ENCODE measurements at places on chromosomes 1 and 21.
A peak's percentile ranks its signal among the peaks of the same experiment; 100 is the strongest.

- DNase-seq: no peak
Measured at GRCh38 chr1:180062452-180062971, 92.2 kb upstream of the QSOX1 start.

GRCh38 chr1:6423321-6423999 lies 1.1 kb upstream of the ESPN start:
- DNase-seq: peak; percentile 59

DNA sequence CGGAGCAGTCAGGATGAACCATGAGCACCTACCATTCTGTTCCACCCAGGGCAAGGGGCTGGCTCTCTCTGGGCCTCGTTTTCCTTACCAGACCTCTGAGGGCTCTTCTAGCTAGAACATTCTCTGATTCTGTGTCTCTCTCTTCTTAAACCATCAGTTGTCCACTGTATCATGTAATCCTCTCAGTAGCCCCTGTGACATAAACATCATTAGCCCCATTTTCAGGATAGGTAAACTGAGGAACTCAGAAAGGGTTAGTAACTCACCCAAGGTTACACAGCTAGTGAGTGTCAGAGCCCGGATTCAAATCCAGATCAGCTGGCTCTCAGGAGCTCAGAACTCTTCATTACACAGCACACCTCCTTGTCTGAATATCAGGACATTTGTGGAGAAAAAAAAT lies 22.8 kb downstream of the IGSF21 start:
- DNase-seq: no peak

DNA sequence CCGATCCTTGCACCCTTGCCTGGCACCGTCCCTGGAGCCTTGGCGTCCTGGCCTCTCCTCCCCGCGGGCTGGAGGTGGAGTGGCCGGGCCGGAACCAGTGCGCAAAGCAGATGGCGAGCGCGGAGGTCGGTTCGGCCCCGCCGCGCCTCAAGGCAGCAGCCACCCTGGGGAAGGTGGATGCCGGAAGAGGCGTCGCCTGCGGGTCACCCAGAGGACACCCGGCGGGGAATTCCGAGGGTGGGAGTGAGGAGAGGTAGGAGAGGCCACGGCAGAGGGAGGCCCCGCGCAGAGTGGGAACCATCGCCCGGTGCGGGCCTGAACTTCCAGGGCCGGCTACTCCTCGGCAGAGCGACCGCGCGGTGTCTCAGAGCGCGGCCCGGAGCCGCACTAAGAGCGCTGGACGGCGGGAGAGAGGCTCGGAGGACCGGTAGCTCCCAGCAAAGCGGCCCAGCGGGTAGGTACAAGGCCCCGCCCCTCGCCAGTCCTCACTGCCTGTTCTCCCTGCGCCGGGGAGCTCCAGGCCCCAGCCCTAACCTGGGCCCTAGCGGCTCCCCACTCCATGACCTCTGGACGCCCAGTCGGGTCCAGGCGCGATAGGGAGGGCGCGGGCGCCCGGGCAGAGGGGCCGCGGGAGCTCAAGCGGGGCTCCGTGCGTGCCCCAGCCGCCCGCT lies at the start of gene RNF207:
Gene RNF207, plus strand, starts transcription at position 271 of the 671 bp plus-strand sequence. CDS start 417 bp downstream, outside the sequence.
- DNase-seq: peak; percentile 46

DNA sequence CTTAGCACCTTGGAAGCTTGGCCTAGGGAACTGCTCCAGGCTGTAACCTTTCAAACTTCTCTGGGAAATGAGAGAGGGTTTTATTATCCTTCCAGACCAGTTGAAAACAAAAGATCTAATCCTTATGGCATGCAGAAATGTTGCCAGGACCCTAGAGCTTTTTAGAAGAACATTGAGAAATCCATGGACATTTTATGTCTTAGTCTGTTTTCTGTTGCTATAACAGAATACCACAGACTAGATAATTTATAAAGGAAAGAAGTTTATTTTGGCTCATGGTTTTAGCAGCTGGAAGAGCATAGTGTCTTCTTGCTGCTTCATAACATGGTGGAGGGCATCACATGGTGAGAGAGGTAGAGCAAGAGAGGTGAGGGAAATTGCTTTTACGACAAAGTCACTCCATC lies 25.8 kb downstream of the OSBPL9 start:
- DNase-seq: no peak

GRCh38 chr21:32474179-32475059 lies 61.9 kb downstream of the EVA1C start:
- DNase-seq: no peak

- DNase-seq: no peak
Measured at GRCh38 chr21:45572231-45572630, 30.0 kb upstream of the SLC19A1 start.

GRCh38 chr1:202117898-202118371 lies 4.8 kb upstream of the GPR37L1 start:
- DNase-seq: no peak

- DNase-seq: no peak
Measured at GRCh38 chr1:208162903-208163302, 81.3 kb downstream of the PLXNA2 start.

DNA sequence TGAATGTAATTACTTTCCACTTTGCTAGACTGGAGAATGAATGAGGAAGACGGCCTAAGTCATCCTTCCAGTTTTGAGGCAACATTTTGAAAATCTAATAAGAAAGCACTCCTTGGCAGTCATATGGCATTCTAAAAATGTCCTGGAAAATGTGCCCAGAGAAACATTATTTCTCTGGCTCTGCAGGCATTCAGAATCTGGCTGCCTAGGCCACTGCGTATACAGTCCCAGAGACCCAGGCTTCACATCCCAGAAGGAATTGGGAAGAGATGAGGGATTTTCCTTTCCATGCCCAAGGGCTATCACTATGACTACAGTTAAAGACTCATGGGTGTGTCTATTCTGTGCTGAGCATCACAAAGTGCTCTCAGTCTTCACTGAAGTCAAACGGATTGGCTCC lies 92.9 kb downstream of the BEND5 start:
- no peak for DNase-seq

DNA sequence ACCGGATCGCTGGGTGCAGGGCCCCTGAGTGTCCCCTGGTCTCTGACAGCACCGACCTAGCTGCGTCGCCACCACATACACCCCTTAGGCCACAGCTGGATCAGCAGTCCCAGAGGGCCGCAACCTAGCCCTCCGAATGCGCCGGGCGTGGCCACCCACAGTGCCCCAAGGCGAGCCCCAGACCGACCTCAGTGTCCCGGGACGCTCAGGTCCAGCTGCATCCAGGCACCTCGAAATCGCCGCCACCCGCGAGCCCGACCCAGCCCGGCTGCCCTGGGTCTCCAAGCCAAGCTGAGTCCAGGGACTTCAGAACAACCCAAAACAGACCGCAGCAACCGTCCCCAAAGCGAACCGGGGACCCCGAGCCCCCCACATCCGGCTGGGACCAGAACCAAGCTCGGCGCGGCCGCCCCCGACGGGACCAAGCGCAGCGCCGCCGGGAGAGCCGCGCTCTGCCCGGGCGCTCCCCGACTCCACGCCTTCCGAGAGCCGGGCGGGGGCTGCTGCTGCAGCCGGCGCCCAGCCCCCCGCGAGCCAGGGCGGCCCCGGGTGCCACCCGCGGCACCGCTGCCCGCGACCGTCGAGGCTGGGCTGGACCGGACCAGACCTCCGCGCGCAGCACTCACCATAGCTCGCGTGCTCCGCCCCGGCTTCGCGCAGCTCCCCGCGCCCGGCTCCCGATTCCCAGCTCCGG lies 54.6 kb upstream of the ECE1 start:
- no peak for DNase-seq

Measured in CD4-positive, alpha-beta T cell treated with Interferon gamma for 1 hour (primary cell).